Breast epithelium (tissue), 4 donors: ENCODE measurements at places on chromosomes 11 and 22.

GRCh38 chr11:111128076-111128870 lies 117.3 kb upstream of the POU2AF2 start:
- DNase-seq: no peak

DNA sequence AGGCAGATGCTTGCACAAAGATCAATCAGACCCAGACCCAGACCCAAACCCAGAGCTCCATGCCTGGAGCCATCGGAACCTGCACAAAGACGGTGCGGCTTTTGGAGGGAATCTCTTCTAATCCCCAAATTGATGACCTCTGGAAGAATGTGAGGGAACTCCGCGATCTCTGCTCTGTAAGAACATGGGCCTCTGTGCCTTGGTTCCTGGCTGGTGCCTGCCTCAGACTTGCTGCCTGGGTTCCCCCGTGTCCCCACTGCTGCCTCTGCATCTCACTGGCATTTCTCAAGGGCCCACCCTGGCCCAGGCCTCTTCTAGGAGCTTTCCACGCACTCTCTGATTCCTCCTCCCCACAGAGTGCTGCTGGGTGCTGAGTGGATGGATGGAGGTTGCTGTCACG lies 1044.4 kb downstream of the TBC1D22A start:
- no peak for DNase-seq

DNA sequence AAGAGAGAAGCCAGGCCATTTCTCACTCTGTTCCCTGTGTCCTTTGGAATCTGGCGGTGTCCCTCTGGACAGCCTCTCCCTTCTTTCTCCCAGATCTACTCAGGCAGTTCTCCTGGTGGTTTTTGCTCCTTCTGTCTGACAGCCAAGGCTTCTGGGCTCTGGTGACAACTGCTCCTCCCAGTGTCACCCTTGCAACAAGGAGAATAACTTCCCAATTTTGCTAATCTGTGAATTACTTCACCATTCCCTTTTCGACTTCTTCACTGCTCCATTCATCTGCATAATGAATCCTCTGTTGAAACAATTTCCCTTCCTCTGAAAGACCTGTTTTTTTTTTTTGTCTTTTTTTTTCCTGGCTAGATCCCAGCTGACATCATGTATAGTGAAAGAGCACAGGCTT lies 56.3 kb upstream of the PDE3B start:
- DNase-seq: no peak

- DNase-seq: no peak
Measured at GRCh38 chr11:33317662-33318061, 60.5 kb downstream of the HIPK3 start.
